ENCODE measurements at places on chromosomes 3 and 15.

GRCh38 chr15:58340176-58340575, 91.6 kb upstream of the LIPC start:
- no peak for DNase-seq

DNA sequence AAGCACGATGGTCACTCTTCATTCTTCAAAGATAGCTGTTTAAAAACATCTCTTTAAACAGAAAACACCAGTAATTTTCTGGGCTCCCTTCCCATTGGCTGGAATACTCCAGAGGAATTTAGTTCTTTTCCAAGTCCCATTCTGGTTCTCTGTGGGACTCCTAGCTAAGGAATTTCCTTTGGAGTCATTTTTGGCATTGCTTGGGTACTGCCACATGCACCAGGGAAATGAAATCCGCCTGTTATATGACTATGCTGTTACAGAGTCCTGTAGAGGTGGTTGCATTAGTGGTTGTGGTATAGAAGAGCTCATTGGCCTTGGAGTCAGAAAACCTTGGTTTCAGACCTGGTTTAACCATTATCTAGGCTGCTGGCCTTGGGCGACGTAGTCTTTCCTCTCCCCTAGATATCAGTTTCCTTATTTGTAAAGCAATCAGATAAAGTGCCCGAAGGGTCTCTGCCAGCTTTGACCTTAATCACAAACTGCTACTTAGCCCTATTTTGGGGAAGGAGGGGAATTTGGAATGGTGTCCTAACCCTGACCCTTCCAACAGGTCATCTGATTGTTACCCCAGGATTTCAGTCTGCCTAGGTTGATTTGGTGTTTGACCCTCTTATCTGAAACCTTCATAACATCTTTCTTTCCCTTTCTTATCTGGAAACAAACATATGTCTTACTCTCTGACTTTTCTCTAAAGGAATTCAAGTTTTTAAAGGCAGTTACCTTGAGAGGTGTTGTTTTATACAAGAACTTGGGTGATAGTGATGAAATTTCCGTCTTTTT, 13.4 kb downstream of the RTP1 start:
- DNase-seq: no peak

GRCh38 chr3:136634821-136635220, 117.4 kb downstream of the STAG1 start:
- DNase-seq: no peak

DNA sequence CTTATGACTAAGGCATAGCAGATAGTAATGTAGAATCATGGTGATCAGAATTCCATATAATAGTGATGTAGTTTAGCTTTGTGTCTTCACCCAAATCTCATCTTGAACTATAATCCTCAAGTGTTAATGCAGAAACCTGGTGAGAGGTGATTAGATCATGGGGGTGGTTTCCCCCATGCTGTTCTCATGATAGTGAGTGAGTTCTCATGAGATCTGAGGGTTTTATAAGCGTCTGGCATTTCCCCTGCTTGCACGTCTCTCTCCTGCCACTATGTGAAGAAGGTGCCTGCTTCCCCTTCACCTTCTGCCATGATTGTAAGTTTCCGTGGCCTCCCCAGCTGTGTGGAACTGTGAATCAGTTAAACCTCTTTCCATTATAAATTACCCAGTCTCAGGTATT, 138.7 kb upstream of the CBLB start:
- peak; percentile 32 for DNase-seq

- no peak for DNase-seq
Observed at GRCh38 chr15:41977757-41978383, 5.5 kb upstream of the EHD4 start.

GRCh38 chr3:30934208-30934550, 39.7 kb upstream of the GADL1 start:
- peak; percentile 17 for DNase-seq

DNA sequence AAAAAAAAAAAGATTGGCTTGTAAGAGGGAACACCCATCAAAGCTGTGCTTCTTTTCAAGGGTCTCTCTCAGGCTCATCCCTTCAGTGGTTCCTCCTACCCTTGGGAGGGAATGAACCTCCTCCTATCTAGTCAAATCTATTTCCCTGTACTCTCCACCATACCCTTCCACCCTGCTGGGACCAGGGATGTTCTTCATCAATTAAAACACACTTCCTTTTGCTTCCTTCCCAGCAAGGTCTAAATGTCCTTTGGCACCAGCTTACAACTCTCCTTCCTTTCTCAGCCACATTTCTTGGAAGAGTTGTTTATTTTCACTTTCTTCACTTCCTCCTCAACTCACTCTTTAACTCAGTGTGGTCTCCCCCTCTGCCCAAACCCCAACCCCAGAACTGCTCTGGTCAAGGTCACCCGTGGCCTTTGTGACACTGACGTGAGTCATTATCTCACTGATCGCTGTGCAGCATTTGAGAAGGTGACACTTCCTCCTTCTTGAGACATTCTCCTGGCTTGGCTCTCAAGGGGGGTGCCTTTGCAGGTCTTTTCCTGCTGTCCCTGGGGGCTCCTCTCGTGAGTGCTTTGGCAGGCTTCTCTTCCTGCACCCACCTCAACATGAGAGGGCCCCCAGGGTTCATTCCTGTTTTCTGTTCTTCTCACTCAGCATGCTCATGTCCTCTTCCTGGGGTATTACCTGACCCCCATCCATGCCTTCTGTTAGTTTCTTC, 210.5 kb upstream of the TLE3 start:
- DNase-seq: peak; percentile 62

DNA sequence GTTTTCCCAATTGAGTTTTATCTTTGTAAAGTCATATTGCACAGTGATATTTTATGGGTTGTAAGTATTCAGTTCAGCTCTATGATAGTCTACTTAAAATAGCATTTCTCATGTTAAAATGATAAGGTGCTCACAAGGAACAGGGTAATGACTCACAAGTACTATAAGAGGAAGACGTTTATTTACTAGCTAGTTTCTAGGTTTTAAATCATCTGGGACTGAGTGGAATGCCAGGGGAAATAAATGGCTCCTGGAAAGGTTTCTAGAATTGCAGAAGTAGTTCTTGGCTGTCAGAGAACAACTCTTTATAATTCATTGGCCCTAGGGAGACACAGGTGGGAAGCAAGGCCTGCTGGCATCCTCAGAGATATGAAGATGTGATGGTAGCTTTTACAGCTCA, 112.8 kb downstream of the CHDH start:
- DNase-seq: no peak

DNA sequence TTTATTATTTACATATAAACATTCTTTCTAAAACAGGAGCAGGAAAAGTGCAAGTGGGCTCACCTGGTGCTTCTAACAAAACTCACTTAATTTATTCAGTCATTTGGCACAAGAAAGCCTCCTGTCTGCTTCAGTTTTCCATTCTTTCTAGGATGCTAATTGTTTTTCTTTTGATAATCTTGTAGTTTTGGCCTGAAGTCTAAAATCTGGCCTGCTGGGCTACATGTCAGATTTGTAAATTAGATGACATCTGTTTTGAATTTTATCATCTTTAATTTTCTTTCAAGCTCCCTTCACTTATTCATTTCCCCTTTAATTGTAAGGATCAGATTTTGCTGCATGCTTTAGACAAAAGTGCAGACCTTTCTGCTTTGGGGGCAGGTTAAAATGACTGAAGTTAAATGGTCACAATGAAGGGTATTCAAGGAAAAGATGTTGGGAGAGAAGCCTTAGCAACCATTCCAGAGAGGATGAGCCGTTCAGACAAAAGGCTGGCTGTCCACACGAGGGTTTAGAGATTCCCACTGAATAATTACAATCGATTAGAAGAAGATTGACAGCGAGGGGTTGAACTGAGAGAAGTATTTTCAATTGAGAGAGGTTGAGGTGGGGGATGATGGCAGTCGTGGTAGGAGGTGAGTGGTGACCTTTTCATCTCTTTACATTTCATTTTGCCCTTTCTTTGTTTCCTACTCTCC, 59.9 kb upstream of the PTX3 start:
- no peak for DNase-seq

DNA sequence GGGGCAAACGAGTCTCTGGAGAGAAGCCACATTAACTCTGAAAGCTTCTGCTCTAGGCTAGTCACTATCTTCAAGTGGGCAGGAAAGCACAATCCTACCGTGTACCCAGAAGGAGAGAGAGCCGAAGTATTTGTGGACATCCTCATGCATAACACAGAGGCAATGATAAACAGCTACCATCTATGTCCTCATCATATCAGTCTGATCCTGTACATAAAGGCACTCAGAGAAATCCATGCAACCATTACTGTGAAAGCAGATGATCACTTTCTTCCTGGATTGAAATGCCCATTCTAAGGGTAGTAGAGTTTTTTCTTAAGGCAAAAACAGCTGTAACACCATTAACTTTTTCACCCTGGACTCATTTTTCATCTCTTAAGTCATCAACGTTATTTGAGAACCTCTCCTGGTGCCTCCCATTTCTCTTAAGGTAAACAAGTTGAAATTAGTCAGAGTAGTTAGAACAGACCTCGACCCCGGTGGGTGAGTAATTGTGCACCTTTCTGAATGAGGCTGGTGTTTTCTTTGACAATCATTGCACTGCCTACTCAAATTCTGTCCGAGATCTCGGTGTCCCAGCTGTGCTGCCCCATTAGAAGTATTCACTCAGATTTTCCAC, 327.4 kb downstream of the SHQ1 start:
- peak; percentile 88 for DNase-seq

DNA sequence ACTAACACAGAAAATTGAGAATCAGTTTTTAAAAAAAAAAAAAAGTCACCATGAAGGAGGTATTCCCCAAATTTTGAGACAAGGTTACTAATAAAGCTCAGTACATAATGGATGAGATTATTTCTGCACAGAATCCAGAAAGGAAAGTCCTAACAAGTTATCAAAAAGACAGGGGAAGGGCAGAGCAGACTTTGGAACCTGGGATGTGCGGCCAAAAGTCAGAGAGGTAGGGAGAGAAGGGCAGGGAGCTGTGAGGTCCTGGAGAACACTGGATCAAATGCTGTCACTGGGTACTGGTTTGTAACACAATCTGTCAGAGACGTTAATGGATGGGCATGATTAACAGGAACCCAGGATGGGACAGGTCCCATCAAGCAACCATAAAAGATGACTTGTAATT, 12.2 kb upstream of the LACTB start:
- no peak for DNase-seq

- no peak for DNase-seq
Observed at GRCh38 chr15:53209396-53210042, 419.4 kb upstream of the ONECUT1 start.

DNA sequence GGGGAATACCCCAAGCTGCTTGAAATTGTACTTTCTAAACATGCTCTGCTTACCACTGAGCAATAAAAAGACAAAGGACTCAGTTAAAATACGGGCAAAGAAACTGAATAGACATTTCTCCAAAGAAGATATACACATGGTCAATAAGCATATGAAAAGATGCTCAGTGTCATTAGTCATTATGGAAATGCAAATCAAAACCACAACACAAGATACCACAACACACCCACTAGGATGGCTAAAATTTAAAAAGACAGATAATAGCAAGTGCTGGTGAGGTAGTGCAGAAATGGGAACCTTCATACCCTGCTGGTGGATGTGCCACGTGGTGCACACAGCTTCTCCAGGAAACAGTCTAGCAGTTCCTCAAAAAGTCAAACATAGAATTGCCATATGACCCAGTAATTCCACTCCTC, 21.3 kb downstream of the LRIG1 start:
- DNase-seq: no peak

- DNase-seq: no peak
Observed at GRCh38 chr3:187822402-187822801, 77.1 kb upstream of the BCL6 start.

DNA sequence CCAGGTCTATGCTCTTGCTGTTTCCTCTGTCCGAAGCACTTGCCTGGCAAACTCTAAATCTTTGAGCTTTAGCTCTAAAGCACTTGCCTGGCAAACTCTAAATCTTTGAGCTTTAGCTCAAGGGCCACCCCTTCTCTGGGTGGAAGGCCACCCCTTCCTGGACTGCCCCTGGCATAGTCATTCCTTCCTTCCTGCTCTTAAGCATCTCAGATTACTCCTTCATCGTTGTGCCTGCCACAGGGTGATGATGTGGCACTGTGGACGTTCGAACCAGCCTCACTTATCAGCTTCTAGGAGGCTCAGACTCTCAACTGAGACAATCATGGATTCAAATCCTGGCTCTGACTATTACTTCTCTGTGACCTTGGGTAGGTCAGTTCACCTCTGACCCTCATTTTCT, 10.5 kb upstream of the CRABP1 start:
- DNase-seq: peak; percentile 20

DNA sequence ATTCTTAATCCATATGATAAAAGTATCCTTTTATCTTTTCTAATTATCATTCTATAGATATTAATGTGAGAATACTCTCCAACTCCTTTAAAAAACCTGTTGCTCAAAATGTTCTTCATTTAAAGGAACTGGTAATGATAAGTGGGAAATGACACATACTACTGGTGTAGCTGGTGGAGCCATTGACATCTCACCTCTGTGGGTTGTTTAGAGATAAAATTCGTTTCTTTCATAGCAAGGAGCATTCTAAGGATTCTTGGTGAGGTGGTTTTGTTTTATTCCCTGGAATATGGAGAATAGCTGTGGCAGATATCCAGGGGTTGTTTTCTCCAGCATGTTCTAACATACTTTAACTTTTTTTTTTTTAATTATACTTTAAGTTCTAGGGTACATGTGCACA, 299.8 kb upstream of the THBS1 start:
- no peak for DNase-seq

DNA sequence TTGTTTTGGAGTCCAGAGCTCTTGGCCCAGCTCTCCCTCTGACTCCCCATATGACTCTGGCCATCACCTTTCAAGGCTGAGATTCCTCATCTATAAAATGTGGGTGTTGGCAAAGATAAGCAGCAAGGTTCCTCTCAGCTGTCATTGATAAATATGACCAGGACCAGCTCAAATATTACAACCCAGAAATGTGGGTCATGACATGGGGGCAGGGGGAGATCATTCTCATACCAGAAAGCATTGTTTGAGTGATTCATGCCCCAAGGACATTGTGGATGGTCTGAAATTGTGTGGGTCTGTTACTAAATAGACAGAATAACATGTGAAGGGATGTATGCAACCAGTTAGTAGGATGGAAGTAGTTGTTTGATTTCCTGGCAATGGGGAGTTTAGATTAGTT, 13.9 kb downstream of the UPK1B start:
- no peak for DNase-seq

DNA sequence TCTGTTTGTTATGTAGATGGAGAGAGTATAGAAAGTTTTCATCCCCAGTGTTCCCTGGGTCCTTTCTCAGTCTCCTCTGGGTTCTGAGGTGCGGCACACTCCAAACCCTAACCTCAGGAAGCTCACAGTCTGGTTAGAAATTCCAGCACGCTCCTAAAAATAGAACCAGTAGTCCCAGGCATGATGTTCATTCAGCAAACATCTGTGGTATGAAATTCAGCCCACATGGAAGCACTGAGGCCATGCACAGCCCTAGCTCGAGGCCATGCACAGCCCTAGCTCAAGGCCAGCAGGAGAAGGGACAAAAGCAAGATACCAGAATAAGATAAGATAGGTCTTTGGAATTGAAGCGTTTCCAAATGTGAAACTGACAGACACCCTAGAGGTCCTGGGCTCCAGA, 82.3 kb upstream of the OXTR start:
- no peak for DNase-seq

GRCh38 chr3:156732261-156732660, 57.9 kb downstream of the TIPARP start:
- DNase-seq: no peak

GRCh38 chr15:91408476-91409076, 308.5 kb downstream of the SV2B start:
- no peak for DNase-seq

All from activated naive CD4-positive, alpha-beta T cell treated with anti-CD3 and anti-CD28 coated beads for 36 hours (primary cell).